ENCODE measurements at places on chromosomes 1 and 21.

- DNase-seq: no peak
These were observed 79.3 kb upstream of the TLR5 start for GRCh38 chr1:223222377-223222776.

DNA sequence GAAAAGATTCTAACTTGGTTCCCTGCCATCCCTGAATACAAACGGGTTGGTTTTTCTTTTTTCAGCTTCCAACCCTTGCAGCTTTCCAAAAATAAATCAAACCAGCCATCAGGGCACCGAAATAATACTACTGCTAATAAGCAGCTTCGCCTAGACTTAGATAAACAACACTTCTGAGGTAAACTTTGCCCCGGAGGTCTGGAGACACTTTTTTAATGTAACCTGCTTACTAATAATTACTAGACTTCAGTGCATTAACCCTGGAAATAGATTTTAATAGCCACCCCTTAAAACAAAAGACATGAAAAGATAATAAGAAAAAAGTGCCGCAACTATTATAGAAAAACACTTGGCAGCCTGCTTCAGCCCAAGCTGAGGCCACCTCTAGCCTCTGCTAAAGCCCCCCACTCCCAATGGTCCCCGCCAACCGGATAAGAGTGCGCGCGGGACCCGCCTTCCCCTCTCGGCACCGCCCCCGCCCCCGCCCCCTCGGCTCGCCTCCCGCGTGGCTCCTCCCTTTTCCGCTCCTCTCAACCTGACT, 405 bp upstream of the GADD45A start:
- no peak for DNase-seq

GRCh38 chr1:36369061-36369861, 16.5 kb downstream of the STK40 start:
- DNase-seq: peak; percentile 55

DNA sequence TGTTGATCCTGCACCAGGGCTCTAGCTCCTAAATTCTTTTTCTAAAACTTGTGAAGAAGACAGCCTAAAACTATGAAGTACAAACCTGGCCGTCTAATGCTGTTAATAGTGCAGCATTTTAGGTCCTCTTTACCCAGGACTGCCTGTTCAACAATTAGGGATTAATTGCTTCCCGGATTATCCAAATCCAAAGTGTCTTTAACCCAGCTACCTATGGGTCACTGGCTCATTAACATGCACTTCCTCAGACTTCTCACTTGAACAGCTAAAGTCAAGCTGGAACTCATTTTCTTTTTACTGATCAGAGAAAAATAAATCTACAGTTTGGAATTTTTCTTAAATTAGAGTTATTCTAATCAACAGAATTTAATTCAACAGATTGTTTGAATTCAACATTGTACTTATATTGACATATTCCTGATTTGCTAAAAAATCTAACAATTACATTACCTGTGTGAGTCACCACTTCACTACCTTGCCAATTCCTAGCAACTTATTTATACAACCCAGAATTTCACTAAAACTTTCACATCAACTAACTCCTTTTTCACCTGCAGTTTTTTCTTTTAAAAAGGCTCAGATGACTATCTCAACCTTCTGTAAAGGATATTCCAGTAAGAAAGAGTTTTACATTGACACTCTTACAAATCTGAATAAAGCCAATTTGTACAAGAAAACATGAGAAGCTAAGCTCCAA, 3.3 kb downstream of the HNRNPU start:
- DNase-seq: no peak

- DNase-seq: peak; percentile 57
These were observed 14.7 kb upstream of the CSF1 start for GRCh38 chr1:109895720-109896504.

DNA sequence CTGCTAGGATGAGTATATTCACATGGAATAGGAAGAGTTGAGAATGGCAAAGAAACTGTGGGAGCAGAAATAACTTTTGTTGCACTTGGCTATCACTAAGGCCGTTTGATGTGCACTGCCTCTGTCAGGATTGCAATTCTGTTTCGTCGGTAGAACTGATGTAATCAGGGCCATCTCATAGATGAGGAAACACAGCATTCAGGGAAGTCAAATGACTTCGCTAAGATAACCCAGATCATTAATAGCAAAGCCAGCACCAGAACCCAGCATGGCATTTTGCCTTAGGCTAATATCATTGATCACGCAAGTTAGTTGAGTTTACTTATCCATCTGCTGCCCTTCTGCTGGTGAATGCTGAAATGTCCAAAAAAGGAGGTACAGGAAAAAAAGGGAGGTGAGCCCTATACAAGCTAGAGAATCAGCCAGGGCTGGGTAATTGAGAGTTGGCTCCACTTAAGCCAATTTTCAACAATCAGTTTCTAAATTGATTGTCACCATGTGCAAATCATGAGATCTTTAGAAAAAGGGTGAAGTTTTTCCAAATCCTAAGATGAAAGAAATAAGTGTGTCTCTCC, 7.6 kb downstream of the RASSF5 start:
- no peak for DNase-seq

Measured in foreskin melanocyte (primary cell).